ENCODE measurements at places on chromosomes 11 and 22.

DNA sequence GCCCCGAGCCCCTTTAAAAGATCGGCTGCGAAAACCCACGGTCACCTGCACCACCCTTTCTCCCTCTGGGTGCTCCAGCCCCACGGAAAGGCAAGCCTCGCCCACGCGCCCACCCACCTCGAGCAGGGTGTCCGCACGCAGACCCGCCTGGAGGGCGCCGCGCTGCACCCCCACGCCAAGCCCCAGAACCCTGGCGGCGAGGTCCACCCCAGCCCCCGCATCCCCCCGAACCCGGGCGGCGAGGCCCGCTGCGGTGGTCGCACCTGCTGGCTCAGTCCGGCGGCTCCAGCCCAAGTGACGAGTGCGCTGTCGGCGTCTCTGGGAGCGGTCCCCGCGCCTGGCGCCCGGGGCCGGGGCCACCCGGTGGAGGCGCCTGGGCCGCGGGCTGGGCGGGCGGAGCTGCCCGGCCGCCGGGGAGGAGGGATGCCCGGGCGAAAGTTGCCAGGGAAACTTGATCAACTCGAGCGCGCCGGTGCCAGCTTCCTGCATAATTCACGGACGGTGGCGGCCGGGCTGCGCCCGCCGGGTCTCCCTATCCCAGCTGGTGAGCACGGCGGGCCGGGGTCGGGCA lies 1.1 kb downstream of the SHANK2 start:
- peak; percentile 35 for DNase-seq

GRCh38 chr22:32144496-32145274 lies 14.4 kb downstream of the C22orf42 start:
- DNase-seq: no peak

DNA sequence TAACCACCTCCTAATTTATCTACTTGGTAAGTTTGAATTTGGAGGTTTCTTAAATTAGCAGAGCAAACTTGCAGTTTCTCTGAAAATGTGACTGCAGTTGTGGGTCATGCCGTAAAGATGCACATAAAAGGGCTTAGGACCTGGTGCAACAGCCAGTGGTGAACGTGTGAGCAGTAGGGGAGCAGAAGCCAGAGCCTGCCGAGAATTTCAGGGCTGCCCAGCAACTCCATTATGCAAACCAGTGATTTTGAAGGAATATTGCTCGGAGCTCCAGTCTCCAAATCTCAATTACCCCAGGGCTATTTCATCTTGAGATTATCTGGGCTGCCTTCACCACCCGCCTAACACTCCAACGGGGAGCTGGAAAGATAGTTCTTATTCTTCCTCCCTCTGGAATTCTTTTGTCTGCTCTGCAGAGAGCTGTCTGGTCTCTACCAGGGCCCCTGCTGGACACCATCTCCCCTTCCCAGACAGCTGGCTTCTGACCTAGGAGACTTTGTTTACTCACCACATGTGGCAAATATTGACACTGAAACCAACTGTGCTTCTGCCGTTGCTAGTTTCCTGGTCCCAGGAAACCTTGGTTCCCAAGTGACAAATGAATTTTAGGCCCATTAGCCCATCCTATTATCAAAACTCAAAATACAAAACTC lies 93.9 kb downstream of the DSCAML1 start:
- no peak for DNase-seq

DNA sequence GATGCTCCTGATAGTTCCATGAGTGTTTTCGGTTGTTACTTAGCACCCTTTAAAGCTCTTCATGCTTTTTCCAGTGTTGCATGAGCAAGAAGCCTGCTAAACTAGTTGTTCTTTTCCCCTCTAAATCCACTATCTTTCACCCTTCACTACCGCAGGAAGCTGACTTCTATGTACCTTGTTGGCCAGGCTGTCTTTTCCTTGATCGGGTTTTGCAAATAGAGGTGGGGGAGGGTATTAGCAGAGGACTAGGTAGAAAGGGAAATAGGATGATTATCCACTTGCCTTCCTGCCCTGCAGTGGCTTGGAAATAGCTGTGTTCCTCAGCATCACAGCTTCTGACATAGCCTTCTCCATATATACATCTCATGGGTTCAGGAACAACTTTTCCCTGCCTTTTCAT lies 23.9 kb downstream of the AASDHPPT start:
- no peak for DNase-seq

- no peak for DNase-seq
Observed at GRCh38 chr11:1152316-1153104, 5.2 kb upstream of the MUC5AC start.

DNA sequence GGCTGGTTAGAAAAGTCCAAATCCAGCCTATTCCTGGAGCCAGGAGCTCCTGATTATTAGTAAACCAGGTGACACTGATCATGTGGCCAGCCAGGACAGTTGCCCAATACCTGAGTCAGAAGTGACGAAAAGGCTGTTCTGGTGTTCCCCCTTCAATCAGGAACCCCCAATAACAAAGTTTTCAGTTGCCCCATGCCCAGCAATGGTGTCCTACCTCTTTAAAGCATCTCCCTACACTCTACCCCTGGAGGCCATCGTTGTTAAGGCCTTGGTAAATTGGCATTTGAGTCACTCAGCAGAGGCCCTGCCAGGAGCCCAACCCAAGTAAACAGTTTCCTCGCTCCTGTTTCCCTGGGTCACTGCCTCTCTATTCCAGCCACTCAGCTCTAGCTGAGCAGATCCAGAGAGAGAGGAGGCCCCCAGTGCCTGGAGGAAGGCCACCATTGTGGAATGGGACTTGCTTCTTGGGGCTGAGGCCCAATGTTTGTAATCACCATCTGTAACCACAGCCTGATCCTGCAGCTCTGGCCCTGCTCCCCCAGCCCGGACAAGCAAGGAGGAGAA lies 25.0 kb downstream of the ARHGAP1 start:
- DNase-seq: no peak

- DNase-seq: no peak
Observed at GRCh38 chr11:59102259-59102765, 4.7 kb upstream of the FAM111B start.

GRCh38 chr11:103550811-103551210 lies 441.6 kb downstream of the DYNC2H1 start:
- DNase-seq: no peak

DNA sequence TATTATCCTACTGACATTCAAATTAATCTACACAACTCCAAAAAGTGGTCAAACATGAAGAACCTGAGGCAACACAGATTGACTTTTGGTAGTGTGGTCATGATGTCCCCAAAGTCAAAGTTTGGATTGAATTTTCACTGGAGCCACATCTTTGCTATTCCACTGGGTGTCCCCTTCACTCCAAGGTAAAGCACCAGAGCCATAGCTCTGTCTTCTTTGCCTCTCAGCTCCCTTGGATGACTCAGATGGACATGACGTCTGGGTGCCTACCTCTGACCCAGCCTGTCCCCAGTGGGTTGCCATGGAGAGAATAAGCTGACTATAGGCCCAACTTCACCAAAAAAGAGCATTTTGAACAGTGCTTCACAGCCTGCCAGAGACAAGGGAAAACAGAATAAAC lies 57.4 kb upstream of the ARHGAP42 start:
- no peak for DNase-seq

GRCh38 chr11:130208241-130209127 lies 48.9 kb downstream of the ST14 start:
- DNase-seq: no peak

DNA sequence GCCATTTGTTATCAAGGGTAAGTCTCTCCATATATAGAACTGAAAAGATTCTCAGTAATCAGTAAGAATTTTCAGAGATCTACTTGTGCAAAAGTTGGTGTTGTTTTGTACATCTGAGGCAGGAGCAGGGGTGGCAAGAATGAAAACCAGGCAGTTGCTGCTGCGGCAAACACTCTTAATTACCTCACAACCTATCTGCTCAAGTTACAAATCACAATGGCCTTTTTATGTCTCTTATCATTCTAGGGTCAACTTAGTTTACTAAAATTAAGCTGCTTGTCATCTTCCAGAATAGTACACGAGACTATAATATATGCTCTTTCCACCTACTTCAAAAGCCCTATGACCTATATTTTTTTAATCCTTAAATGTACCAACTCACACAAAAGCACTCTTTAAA lies 14.3 kb upstream of the FSHB start:
- no peak for DNase-seq

DNA sequence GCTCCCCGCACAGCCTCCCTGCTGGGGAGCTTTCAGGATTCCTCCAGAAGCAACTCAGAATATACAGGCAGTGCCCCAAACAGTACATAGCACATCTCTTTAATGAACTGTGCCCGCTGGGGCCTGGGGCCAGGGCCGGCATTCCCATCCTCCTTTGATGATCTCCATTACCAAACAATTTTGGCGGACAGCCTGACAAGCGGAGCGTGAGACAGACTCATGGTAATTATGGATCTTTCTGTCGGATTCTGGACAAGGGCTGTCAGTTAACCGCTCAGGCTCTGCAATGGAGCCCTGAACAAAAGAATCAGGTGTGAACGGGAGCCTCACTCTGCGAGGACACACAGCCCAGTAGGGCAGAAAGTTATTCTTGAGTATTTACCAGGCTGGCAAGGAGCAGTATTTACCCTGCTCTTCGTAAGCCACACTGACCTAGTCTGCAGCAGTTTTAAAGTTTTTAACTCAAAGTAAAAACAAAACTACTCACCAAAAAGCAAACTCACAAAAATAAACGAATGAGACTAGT lies 174.0 kb downstream of the TBC1D22A start:
- peak; percentile 53 for DNase-seq

DNA sequence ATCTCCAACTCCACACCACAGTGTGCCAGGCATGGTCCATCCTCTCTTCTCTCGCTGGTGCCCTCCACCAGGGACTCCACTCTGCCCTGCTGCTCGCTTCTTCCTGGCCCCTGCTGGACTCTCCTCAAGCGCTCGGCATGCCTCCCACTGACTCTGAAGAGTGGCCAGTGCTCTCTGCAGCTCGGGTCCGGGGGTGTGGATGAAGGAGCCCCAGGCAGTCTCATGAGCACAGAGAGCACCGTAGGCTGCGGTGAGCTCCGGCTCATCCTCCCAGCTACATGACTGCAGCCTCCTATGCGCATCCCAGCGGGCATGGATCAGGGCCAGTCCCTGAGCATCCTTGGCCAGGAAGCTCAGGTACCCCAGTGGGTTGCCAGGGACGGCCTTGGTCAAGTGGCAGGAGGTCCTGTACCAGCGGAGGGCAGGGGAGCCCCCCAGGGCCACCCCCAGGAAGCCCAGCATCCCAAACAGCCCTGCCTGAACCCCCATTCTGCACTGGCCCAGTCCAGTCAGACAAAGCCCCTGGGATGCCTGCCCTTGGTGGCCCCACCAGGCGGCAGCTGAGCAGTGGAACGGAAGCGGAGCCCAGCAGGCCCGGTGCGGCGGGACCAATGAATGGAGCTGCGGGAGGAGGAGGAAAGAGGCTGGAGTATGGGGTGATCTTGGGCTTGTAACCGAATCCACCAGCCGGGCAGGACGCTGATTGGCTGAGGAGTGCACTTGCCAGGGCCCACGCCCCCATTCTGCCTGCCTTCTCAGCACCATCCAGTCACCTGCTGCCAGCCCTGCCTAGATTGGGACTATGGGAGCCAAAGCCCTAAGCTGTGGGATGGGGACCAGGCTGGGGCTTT lies at the start of gene PLA2G3:
TSS of gene PLA2G3 (minus strand) at position 643 of the 851 bp plus-strand sequence. CDS start at position 489, 154 bp downstream.
- peak; percentile 96 for DNase-seq

DNA sequence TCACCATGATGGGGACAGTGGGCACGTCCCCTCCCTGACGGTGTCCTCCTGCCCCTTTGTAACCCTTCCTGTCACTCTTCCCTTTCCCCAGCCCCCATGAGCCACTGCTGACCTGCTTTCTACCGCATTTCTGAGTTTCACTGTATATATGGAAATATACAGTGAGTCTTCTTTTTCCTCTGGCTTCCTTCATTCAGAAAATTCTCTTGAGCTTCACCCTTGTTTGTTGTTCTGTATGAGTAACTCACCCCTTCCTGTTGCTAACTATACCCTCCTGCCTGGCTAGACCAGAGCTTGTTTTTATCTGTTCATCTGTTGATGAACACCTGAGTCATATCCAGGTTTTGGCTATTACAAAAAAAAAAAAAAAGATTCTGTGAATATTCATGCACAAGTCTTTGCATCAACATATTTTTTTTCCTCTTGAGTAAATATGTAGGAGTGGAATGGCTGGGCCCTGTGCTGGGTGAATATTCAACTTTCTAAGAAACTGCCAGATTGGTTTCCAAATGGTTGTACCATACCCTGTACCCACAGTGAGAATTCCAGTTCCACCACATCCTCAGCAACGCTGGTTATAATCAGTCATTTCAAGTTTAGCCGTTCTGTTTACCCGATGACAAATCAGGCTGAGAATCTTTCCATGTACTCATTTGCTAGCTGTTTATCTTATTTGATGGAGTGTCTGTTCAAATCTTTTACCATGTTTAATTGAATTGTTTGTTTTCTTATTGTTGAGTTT lies 62.0 kb downstream of the IGF2 start:
- DNase-seq: no peak

- no peak for DNase-seq
Observed at GRCh38 chr22:29511126-29511862, 31.3 kb downstream of the NEFH start.

- DNase-seq: no peak
Observed at GRCh38 chr22:38070250-38070921, 13.2 kb downstream of the PICK1 start.

DNA sequence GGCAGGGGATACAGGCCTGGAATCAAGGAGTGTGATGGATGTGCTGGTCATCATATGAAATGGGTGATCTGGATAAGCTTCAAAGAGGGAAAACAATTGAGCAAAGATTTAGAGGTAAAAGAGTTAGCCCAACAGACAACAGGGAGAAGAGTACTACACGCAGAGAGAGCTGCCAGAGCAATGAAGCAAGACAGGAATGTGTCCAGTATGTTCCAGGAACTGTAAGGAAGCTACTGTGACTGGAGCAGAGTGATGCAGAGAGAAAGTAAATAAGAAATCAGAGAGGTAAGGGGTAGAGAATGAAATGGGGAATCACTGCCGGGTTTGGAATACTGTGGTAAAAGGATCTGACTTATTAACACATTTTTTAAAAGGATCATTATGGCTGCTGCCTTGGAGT lies 255.1 kb downstream of the DCDC1 start:
- no peak for DNase-seq

- DNase-seq: no peak
Observed at GRCh38 chr11:68798221-68798813, 43.4 kb downstream of the CPT1A start.

GRCh38 chr22:41524809-41525449 lies 19.3 kb downstream of the POLR3H start:
- no peak for DNase-seq

DNA sequence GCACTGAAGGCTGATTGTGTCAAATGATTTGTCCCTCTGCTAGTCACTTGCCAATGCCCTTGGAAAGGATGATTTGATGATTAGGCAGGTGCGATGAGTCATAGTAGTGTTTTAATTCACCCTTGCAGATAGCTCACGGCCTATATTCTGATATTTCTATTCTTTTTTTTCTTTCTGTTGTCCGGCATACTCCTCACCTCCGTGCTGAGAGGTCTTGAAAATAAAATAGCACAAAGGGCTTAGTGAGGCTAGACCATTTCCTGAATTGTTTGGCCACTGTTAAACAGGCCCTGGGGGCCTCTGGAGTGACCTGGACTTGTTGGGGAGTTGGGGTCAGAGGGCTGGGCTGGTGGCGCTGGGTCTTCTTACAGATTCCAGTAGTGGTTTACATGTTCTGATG lies 99.8 kb downstream of the ZBTB16 start:
- DNase-seq: no peak

GRCh38 chr22:20531404-20532201 lies 24.2 kb downstream of the MED15 start:
- no peak for DNase-seq
